ENCODE measurements at places on chromosomes 4 and X. TPM values are rescaled to one million over a fixed set of nuclear protein-coding genes. Genes with fewer than 3 reads are reported as not detected.

Gene PDE6B
- total RNA-seq = 10.0 TPM

Gene SPANXA2
- not detected for total RNA-seq

DNA sequence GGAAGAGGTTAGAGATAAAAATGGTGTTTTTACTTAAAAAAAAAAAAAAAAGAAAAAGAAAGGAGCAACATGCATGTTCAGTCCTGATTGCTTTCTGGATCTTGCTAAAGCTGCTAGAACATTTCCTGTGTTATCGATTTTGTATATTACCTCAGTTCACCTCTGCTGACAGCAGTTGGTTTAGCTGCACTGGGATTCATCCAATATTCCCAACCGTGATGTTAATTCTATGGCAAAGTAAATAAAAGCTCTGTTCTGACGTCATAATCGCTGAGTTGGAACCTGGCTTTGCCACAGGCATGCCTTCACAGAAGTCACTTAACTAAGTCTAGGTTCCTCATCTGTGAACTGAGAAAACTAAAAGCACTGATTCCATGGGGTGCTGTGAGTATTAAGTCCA is 90.7 kb upstream of the SORBS2 start:
- H3K4me3 ChIP-seq = no peak overlapping the region
- no peaks in the 10 kb centered on the region for H3K27me3 ChIP-seq
- no peak overlapping the region for H3K27ac ChIP-seq
- H3K36me3 ChIP-seq = no peaks in the 10 kb centered on the region

- no peaks in the 10 kb centered on the region for H3K36me3 ChIP-seq
- H3K4me1 ChIP-seq = no peaks in the 10 kb centered on the region
- DNase-seq = no peak
- no peak overlapping the region for H3K4me3 ChIP-seq
- H3K27me3 ChIP-seq = no peaks in the 10 kb centered on the region
These were observed 417.6 kb upstream of the TENM3 start for GRCh38 chr4:181825564-181825963.

DNA sequence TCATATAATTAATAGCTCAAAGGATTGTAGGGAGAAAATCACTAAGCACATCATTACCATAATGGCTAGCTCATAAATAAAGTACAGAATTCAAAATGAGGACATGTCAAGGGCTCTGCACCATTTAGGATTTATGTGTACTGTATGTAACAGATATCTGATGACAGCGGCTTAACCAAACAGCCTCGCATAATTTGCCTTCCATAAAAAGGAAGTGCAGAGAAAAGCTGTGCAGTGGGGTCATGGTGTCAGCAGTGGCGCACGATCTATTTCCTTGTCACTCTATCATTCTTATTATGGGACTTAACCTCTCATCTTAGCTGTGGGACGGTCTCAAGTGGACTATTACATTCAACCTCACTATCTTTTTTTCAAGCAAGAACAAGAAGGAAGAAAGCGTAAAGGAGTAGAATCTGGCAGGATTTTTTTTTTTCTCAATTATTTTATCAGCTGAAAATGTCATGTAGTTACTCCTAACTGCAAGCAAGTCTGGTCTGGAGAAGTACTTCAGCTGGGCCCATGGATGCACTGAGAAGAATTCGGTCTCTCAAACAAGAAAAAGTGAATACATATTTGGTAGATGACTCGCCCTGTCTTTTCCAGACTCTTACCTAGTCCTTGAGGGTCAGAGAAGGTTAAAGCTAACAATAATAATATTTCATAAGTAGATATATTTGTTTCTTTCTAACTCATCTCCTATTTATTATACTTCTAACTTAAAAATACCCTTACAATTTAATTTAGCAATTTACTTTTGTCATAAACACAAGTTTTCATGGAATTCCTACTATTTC is 94.6 kb downstream of the COX18 start:
- H3K4me3 ChIP-seq = no peak overlapping the region
- H3K27ac ChIP-seq = no peak overlapping the region
- H3K4me1 ChIP-seq = peaks cover 2% of the 10 kb centered on the region
- H3K36me3 ChIP-seq = no peaks in the 10 kb centered on the region

DNA sequence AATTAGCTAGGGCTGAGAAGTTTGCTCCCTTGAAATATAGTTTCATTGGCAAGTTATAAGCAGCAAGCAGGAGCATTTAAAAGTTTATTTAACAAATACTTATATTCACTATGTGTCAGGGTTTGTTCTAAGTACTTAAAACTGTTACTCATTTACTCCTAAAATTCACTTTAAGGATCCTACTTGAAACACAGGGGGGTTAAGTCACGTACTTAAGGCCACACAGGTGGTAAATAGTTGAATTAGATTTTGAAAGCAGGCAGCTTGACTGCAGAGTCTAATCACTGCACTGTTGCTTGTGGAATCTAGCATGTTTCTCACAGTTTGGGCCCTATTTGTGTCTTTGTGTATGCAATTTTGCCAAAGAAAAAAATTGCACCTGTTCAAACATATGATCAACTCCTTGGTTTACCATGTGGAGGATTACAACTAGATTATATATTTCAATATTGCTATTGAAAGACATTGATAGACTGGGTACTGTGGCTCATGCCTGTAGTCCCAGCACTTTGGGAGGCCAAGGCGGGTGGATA is 7.6 kb downstream of the SGMS2 start:
- no peaks in the 10 kb centered on the region for H3K36me3 ChIP-seq
- peaks cover 14% of the 10 kb centered on the region for H3K27me3 ChIP-seq
- no peak overlapping the region for H3K27ac ChIP-seq
- no peak overlapping the region for H3K4me3 ChIP-seq
- DNase-seq = no peak

DNA sequence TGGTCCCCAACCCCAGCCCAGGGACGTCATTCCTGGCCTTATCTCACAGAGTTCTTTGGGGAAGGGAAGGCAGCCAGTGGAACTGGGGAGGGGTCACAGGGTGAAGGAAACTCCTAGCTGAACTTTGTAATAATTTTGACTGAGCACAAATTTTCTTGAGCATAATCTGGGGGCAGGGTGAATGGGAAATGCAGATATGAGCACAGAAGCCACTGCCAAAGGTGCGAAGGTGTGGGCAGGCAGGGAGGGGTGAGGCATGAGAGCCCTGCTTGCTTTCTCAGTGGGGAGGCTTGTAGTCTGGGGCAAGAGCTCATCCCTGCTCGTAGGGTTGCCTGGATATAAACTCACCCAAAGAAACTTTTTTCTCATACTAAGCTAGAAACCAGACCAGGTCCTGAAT is 34.9 kb downstream of the MGAT4D start:
- H3K27ac ChIP-seq = no peak overlapping the region
- no peak overlapping the region for H3K4me3 ChIP-seq
- DNase-seq = no peak

DNA sequence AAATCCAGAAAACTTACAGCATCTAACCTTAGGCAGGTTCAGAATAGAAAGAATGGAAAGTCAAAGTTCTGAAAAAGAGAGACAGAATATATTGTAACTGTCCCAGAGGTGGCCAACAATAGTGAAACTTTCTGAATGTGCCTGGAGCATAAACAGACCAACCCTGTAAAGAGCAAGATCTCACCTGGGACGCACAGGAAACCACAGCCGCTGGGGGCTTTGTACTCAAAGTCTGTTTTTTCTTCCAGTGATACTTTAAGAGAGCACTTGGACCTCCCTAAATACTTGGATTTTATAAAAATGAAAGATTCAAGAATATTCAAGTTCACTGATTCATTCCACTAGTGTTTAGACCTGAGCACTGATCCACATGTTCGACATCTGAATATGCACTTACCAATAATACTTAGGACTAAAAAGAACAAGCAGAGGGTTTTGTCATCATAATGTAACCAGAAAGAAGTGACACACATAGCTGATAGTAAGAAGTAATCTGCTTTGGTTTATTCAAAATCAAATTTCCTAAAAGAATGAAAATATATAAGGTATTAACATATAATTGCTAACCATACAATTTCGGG is 35.3 kb downstream of the ARAP2 start:
- peak overlapping the region; percentile 49 for H3K4me3 ChIP-seq
- peak overlapping the region; percentile 85 for H3K27ac ChIP-seq
- H3K27me3 ChIP-seq = no peaks in the 10 kb centered on the region
- DNase-seq = peak; percentile 78

Gene PNMA6A
- total RNA-seq = 0.35 TPM

DNA sequence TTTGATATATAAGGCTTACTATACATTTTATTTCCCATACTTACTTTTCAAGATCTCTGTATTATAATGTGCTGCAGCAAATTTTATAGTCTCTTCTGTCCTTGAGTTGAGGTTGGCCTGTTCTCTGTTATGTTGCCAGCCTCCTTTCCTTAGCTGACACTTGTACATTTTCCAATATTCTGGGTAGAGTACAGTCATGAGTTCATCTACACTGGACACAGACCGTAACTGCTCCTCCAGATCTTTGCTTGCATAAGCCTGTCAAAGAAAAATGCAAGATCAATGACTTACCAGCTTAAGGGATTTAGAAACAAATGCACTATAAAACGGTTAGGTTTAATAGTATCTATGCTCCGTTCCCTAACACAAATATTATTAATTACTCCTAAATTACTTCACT is 63.2 kb downstream of the VEGFC start:
- no peaks in the 10 kb centered on the region for H3K4me1 ChIP-seq
- no peak overlapping the region for H3K4me3 ChIP-seq
- H3K27me3 ChIP-seq = no peaks in the 10 kb centered on the region
- no peaks in the 10 kb centered on the region for H3K36me3 ChIP-seq
- DNase-seq = no peak

DNA sequence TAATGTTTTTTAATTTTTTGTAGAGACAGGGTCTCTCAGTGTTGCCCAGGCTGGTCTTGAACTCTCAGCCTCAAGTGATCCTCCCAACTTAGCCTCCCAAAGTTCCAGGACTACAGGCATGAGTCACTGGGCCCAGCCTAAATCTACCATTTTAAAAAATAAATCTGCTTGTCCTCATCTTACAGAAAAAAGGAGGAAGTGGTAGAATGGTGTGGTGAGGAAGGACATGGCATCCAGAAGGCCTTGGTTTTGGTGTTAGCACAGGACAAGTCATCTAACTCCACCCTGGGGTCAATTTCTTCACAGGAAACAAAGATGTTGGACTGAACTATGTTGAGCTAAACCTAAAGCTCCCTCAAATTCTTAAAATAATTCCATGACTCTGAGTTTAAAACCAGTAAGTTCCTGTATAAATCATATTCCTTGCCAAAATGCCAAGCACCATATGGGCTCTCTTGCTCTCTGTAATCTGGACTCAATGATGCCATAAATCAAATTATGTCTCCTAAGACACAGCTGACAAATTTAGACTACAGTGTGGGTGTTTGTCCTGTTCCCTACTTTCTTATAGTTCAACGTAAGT is 253.9 kb upstream of the NOCT start:
- no peaks in the 10 kb centered on the region for H3K27me3 ChIP-seq
- DNase-seq = no peak
- no peaks in the 10 kb centered on the region for H3K36me3 ChIP-seq
- no peaks in the 10 kb centered on the region for H3K4me1 ChIP-seq
- H3K4me3 ChIP-seq = no peak overlapping the region

DNA sequence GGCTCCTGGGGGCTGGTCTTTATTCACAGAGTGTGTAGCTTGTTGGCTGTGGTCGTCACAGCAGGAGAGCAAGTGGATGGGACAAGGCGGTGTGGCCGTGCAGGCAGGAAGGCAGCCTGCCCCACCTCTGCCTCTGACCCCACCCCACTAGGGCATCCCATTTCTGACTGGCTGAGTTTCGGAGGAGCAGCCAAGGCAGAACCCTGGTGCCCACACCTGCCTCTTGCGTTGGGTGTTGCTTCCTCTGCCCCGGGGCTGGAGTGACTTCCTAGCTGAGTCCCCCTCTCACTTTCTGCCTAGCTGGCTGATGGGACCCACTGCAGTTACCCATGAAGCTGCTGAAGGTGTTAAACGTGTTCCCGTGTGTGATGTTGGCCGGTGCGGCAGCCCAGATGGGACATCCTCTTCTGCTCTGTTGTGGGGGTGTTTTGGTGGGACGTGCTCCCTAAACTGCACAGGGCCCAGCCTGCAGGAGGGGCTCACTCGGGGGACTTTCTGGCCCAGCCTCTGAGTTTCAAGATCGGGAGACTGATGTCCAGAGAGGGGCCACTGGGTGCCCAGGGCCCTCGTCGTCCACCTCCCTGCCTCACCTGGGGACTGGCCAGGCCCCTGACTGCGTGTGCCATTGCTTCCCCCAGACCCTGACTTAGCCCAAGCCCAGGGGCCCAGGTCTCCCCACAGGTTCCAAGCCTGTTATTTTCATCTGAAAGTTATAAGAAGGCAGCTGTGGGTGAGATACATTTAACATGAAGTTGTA is 101.5 kb downstream of the PSAPL1 start:
- no peak overlapping the region for H3K4me3 ChIP-seq
- no peak overlapping the region for H3K27ac ChIP-seq
- H3K4me1 ChIP-seq = no peaks in the 10 kb centered on the region
- DNase-seq = no peak
- peaks cover 3% of the 10 kb centered on the region for H3K27me3 ChIP-seq
- H3K36me3 ChIP-seq = no peaks in the 10 kb centered on the region

Gene KLF8
- 2.5 TPM for total RNA-seq

DNA sequence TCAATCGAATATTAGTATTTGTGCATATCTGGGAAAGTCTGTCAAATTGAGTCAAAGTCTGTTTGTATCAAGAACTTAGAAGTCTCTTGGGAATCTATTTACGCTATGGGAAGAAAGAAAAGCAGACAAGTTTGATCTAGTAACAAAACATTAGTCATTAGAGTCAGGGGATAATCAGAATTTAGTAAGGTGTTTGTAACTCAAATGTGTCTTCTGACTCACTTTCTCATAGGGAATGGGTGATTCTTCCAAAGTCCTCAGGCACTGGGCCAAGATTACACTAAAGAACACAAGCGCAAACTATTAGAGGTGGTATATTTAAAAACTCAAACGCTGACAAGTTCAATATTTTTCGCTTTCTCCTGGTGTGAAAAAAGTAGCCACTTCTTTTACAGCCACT is 926.5 kb downstream of the PDHA2 start:
- H3K4me1 ChIP-seq = no peaks in the 10 kb centered on the region
- DNase-seq = no peak
- H3K27ac ChIP-seq = no peak overlapping the region

GRCh38 chr4:122783301-122784215 is 43.1 kb upstream of the FGF2 start:
- H3K4me3 ChIP-seq = no peak overlapping the region
- H3K27me3 ChIP-seq = peaks cover 10% of the 10 kb centered on the region
- peaks cover 4% of the 10 kb centered on the region for H3K36me3 ChIP-seq
- DNase-seq = no peak
- peaks cover 23% of the 10 kb centered on the region for H3K4me1 ChIP-seq
- H3K27ac ChIP-seq = no peak overlapping the region

GRCh38 chr4:56255820-56256219 is 131.5 kb downstream of the AASDH start:
- peaks cover 8% of the 10 kb centered on the region for H3K4me1 ChIP-seq
- DNase-seq = no peak
- H3K4me3 ChIP-seq = no peak overlapping the region
- no peak overlapping the region for H3K27ac ChIP-seq
